ENCODE measurements at places on chromosomes 7 and 10.

GRCh38 chr7:26378016-26378415 lies 86.4 kb downstream of the SNX10 start:
- no peak for DNase-seq

- no peak for DNase-seq
Measured at GRCh38 chr10:31701546-31701945, 227.1 kb downstream of the ARHGAP12 start.

- no peak for DNase-seq
Measured at GRCh38 chr10:4267086-4267773, 482.2 kb upstream of the KLF6 start.

GRCh38 chr7:128775744-128776474 lies at the start of gene OPN1SW:
TSS of gene OPN1SW (minus strand) at chr7:128775794. CDS start at chr7:128775781, 13 bp downstream.
- no peak for DNase-seq

DNA sequence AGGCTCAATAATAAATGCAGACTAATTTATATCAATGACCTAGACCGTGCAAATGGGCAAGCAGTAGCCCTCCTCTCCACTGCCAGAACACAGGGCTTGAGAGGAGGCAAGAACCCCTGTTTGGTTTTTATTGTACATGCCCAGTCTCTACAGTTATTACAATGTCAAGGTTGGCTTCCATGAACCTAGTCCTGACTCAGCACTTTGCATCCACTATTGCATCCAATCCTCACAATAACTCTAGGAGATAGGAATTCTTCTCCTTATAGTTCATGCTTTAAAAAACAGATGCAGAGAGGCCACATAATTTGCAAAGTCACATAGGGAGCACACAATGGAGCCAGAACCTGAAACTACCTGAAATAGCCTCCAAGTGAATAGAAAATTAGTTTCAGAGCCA lies 7.0 kb upstream of the COL13A1 start:
- no peak for DNase-seq

- no peak for DNase-seq
Measured at GRCh38 chr7:112381311-112382091, 68.8 kb upstream of the IFRD1 start.

DNA sequence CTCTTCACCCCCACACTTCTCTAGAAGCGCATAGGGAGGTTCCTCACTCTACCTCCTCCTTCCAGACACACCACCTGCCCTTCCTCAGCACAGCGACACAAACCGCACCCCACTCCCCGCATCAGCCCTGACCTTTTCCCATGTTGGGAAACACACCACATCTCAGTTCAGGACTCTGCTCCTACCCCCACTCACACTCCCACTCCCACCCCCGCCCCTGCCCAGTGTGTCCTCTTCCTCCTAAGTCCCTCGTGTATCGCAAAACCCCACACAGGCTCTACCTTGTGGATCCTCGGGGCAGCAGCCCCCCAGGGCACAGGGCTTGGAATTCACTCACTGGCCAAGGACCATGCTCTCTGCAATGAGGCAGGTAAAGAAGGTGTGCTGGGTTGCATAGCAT lies 4.2 kb upstream of the AOC1 start:
- no peak for DNase-seq

- no peak for DNase-seq
Measured at GRCh38 chr10:8301831-8302230, 247.3 kb downstream of the GATA3 start.

DNA sequence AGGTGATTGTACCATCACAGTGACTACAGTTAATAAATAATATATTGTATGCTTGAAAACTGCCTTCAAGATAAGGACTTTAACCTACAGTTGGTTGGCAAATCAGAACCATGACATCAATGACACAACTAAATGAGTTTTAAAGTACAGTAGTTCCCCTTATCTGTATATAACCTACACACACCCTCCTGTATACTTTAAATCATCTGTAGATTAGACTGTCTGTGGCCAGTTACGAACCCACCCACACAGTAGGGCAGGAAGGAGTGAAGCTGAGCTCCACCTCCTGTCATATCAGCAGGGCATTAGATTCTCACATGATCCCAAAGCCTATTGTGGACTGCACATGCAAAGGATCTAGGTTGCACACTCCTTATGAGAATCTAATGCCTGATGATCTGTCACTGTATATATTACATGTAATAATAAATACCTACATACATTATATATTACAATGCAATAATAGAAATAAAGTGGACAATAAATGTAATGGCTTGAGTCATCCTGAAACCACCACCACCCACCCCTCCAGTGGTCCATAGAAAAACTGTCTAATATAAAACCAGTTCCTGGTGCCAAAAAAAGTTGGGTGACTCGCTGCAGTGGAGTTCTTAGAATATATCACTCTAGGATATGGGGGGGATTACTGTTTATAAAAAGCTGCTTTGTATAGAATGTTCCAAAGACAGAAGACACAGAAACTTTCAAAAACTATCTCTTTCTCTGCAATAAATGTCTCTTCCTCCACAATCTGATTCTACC lies 5.6 kb downstream of the TPK1 start:
- DNase-seq: no peak

DNA sequence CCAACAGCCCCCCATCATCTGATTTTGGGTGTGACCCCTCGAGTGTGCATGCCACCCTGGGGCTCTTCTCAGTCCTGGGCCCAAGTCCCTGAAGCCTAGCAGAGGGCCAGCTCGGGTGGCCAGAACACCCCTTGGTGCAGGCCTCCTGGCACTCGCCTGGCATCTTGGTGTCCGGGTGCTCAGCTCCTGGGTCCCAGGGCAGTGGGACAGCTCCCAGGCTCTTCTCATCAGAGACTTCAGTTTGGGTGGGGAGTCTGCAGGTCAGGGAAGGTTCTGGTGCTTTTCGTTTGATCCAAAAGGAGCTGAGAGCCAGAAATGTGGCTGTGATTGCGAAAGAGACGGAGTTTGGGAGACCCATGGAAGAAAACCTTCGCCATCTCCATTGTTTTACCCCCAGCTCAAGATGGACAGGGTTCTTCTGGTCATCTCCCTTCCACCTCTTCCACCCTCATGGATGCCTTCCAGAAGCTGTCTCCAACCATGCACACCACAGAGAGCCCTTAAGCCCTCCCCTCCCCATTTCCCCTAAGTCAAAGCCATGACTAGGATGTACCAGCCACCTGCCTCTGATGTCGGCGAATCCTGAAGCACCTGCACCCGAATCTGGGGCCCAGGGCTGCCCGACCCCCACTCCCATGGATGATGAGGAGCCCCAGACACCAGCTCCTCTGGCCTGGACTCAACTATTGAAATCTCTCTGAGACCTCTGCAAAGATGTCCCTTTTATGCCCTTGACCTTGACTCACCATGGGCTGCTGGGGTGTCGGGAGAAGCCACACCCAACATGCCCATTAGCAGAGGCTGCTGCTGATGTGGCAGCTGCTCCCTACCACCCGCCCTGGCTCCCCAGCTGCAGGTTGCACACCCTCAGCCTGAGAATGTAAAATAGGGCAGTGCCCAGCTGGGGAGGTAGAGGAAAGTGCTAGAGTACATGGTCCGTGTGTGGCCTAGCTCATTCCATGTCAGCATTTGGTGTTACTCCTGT lies 55.3 kb downstream of the ADCYAP1R1 start:
- DNase-seq: no peak

- DNase-seq: no peak
Measured at GRCh38 chr7:121516821-121517220, 120.7 kb upstream of the FAM3C start.

All from NCI-H1048 (cell line).